ENCODE measurements at places on chromosomes 3 and 15.
A peak's percentile ranks its signal among the peaks of the same experiment; 100 is the strongest.

GRCh38 chr3:16828815-16829214, 55.9 kb upstream of the PLCL2 start:
- peak; percentile 8 for DNase-seq

- DNase-seq, result no peak
Observed at GRCh38 chr3:72288955-72289691, 504.2 kb upstream of the PROK2 start.

DNA sequence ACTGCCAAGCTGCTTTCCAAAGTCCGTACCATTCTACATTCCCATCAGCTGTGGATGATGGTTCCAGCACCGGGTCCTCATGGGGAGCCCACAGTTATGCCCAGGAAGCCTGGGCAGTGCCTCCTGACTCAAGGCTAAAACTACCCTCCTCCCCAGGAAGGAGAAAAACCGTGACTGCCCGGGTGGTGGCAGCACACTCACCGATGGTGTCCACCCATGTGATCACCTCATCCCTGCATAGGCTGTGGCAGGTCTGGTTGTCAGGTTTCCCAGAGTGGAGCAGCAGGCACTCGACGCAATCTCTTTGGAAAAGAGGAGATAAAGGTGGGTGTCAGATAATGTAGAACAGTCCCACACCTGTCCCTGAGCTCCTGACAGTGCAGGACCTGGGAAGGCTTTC, 38.6 kb downstream of the UMPS start:
- DNase-seq, result no peak

GRCh38 chr15:36803773-36804172, 224.3 kb downstream of the CDIN1 start:
- DNase-seq, result no peak

- no peak for DNase-seq
Observed at GRCh38 chr3:57383406-57383805, 90.9 kb upstream of the ASB14 start.
